Inflammatory macrophage treated with lipopolysaccharide for 4 hours (primary cell): ENCODE measurements at places on chromosomes 2 and 18.

GRCh38 chr18:62069556-62069955 is 117.3 kb downstream of the PIGN start:
- peak; percentile 27 for DNase-seq

DNA sequence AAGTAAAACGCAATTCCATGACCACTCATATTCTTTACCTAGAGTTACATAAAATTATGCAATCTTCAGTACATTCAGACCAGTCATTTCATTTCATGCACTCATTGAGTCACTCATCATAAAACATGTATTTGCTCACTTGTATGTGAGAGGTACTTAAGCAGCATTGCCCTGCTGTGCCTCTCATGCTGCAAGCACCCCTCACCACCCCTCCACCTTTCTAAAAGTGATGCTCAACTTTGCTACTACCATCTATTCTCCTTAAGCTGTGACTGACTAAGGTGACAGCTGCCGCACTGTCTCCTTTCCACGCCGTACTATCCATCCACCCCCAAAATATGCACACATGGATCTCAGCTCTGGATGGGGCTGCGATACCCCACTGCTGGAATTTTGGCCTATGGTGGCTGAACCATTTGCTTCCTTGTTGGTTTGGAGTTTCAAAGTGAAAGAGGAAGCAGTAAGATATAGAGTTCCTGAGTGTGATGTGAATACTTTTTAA is 7.2 kb downstream of the ARHGAP25 start:
- DNase-seq = peak; percentile 76

GRCh38 chr2:26745609-26746327 is 18.3 kb upstream of the SLC35F6 start:
- DNase-seq = peak; percentile 78

GRCh38 chr2:106638580-106638979 is 151.4 kb downstream of the CD8B2 start:
- no peak for DNase-seq

- no peak for DNase-seq
These were observed 127.3 kb upstream of the LGALSL start for GRCh38 chr2:64326578-64327050.

- peak; percentile 86 for DNase-seq
These were observed 220.5 kb upstream of the RAB6C start for GRCh38 chr2:129758784-129759471.
